Chondrocyte (in vitro differentiated cells): ENCODE measurements at places on chromosomes 5 and 9.

GRCh38 chr9:74974558-74974957 is 21.8 kb upstream of the C9orf40 start:
- H3K27me3 ChIP-seq: no peaks in the 10 kb centered on the region
- H3K4me3 ChIP-seq: no peak overlapping the region
- no peak for DNase-seq
- no peak overlapping the region for H3K27ac ChIP-seq
- H3K36me3 ChIP-seq: peaks cover 11% of the 10 kb centered on the region

- peaks cover 46% of the 10 kb centered on the region for H3K27me3 ChIP-seq
- H3K27ac ChIP-seq: no peak overlapping the region
- H3K4me3 ChIP-seq: no peak overlapping the region
- H3K4me1 ChIP-seq: no peaks in the 10 kb centered on the region
- DNase-seq: no peak
- no peaks in the 10 kb centered on the region for H3K36me3 ChIP-seq
These were observed 88.8 kb upstream of the PITX1 start for GRCh38 chr5:135122797-135123196.

DNA sequence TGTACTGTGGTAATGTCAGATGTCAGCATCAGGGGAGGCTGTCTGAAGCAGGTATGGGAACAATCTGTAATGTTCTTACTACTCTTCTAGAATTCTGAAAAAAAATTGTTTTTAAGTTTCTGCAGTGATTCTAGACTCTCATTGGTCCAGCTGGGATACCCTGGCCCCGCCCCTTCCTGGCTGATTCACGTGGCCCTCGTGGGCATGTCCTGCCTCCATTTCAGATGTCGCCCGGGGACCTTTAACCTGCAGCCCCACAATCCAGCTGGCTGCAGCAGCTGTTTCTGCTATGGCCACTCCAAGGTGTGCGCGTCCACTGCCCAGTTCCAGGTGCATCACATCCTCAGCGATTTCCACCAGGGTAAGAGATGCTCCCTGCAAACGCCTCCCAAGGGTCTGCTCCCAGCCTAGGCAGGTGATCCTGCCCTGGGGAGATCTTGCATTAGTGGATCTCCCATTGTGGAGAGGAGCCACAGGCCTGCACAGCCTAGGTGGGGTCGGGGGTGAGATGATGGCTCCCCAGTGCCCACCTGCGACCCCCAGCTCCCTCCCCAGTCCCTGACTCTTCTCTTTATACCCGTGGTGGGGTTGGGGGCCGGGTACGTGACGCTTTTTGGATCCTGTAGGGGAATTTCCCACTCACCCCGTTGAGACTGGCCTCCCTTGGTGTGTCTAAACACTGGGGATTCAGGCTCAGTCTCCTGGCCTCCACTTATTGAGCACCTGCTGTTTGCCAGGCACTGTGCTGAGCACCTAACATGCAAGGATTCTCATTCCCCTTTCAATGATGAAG is 36.5 kb downstream of the LAMC3 start:
- no peak for DNase-seq
- H3K4me1 ChIP-seq: peaks cover 5% of the 10 kb centered on the region
- no peaks in the 10 kb centered on the region for H3K27me3 ChIP-seq
- no peak overlapping the region for H3K4me3 ChIP-seq
- H3K27ac ChIP-seq: no peak overlapping the region

DNA sequence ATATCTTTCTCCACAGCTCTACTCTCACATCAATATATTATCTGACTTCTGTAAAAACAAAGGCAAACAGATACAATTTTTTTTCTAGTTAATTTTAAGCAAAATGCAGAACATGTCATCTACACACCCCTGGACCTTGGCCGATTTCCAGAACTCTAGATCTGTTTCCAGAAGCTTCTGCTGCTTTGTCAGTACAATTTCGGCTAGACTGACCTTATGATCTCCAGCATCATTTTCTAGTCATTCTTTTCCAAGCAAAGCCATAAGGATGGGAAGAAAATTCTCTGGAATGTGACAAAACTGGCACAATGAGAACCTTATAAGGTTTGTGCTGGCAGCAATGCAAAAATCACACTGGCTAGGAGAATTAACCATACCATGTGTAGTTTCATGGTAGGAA is 132.8 kb upstream of the MPDZ start:
- H3K27ac ChIP-seq: peak overlapping the region; percentile 57
- H3K4me3 ChIP-seq: no peak overlapping the region
- no peaks in the 10 kb centered on the region for H3K27me3 ChIP-seq
- peaks cover 46% of the 10 kb centered on the region for H3K4me1 ChIP-seq
- no peaks in the 10 kb centered on the region for H3K36me3 ChIP-seq

- peak within 1 kb of the TSS; percentile 35 for H3K4me3 ChIP-seq
- H3K4me1 ChIP-seq: peaks cover 2% of the 10 kb centered on the region
- no peak for DNase-seq
- H3K27ac ChIP-seq: no peak within 1 kb of the TSS
These were observed at the start of gene CKMT2 for GRCh38 chr5:81233080-81233634. Gene CKMT2 (plus strand): TSS chr5:81233322. CDS start chr5:81251133, 17,811 bp downstream.

DNA sequence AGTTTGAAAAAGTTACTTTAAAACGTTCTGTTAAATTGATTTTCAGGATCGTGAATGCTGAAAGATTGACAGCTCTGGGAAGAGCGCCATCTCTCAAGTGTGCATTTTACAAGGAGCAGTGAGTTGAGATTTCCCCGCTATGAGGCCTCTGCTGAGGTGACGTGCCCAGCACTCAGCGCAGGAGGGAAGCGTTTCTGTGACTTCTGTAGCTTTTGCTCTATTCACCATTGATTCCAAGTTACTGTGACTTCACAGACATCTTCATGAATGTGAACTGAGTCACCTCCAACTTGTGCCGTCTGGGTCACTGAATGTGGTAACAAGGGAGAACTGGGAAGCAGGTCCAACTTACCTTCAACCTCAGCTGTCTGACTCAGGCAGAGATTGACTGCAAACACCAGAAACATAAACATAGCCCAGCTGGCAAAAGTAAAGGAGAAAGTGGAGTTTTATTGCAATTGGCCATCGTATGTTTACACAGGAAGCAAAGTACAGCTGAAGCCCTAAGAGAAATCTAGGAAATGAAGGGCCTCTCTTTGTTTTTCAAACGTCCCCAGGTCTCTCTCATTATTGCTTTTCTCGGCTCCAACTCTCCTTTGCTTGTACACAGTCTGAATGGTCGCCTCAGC is 428.8 kb upstream of the CLINT1 start:
- peaks cover 46% of the 10 kb centered on the region for H3K4me1 ChIP-seq
- DNase-seq: no peak
- H3K27me3 ChIP-seq: no peaks in the 10 kb centered on the region
- no peaks in the 10 kb centered on the region for H3K36me3 ChIP-seq

DNA sequence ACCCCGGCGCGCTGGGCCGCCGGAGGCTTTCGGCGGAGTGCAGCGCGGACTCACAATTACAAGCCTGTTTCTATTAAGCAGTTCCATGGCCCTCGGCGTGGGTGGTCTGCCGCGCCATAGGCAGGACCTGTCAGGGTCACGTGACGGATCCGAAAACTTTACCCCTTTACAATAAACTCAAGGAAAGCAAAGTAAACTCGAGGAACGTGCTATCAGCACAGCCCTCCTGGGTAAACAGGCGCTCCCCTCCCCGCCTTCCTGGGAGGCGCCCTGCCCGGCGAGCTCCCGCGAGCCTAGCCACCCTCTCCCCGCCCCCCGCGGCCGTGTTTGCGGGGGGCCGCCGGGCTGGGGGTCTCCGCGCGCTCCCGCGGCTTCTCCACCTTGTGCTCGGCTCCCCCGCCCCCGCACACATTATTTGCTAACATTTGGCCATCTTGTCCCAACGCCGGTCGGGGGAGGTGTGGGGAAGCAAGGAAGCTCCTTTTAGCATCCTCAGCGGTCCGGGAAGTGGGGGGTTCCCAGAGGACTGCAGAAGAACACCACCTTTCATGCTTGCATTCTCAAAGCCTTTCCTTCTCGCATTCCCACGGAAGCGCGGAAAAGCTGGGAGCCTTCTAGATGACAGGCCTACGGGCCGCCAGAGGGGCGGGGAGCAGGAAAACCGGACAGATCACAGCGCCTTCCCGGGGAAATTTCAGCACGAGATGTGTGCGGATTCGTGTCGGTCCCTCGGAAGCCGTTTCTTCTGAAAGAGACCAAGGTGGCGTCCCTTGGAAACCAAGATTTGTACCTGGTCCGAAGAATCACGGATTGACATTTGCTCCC is at the start of gene PTCH1:
Gene PTCH1 (minus strand): TSS at position 238 of the 825 bp plus-strand sequence.
- H3K27ac ChIP-seq: peak within 1 kb of the TSS; percentile 94
- H3K4me1 ChIP-seq: peaks cover 21% of the 10 kb centered on the region
- H3K36me3 ChIP-seq: peaks cover 2% of the 10 kb centered on the region
- DNase-seq: no peak

GRCh38 chr5:170752257-170753215 is 31.0 kb upstream of the GABRP start:
- no peaks in the 10 kb centered on the region for H3K36me3 ChIP-seq
- H3K27me3 ChIP-seq: peaks cover 6% of the 10 kb centered on the region
- no peak overlapping the region for H3K27ac ChIP-seq
- peaks cover 35% of the 10 kb centered on the region for H3K4me1 ChIP-seq
- DNase-seq: no peak
- no peak overlapping the region for H3K4me3 ChIP-seq

- no peak overlapping the region for H3K27ac ChIP-seq
- no peak for DNase-seq
- peaks cover 21% of the 10 kb centered on the region for H3K4me1 ChIP-seq
- H3K27me3 ChIP-seq: no peaks in the 10 kb centered on the region
- H3K4me3 ChIP-seq: no peak overlapping the region
These were observed 109.9 kb downstream of the UGCG start for GRCh38 chr9:112006361-112007020.

DNA sequence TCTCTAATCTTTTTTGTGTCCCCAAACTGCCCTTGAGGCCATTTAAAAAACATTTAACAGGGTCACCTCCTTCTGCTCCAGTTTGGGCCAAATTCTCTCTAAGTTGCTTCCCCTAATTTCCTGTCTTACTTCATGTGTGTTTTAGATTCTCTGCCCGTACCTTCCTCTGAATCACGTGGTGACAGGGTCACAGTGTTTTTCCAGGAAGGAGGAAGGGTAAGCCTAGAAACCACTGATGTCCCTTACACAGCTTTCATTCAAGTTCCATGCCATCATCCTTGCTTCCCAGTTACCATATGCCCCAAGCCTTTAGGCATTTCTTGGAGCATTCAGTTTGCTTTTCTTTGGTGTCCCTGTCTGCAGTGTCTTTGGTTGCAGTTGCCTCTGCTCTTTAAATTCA is 42.4 kb upstream of the MACIR start:
- DNase-seq: no peak
- H3K4me3 ChIP-seq: no peak overlapping the region
- peak overlapping the region; percentile 34 for H3K27ac ChIP-seq
- no peaks in the 10 kb centered on the region for H3K27me3 ChIP-seq

GRCh38 chr9:113631137-113631765 is 167.7 kb downstream of the RGS3 start:
- no peak overlapping the region for H3K4me3 ChIP-seq
- H3K36me3 ChIP-seq: no peaks in the 10 kb centered on the region
- peaks cover 46% of the 10 kb centered on the region for H3K4me1 ChIP-seq
- peak; percentile 30 for DNase-seq
- H3K27me3 ChIP-seq: peaks cover 3% of the 10 kb centered on the region

DNA sequence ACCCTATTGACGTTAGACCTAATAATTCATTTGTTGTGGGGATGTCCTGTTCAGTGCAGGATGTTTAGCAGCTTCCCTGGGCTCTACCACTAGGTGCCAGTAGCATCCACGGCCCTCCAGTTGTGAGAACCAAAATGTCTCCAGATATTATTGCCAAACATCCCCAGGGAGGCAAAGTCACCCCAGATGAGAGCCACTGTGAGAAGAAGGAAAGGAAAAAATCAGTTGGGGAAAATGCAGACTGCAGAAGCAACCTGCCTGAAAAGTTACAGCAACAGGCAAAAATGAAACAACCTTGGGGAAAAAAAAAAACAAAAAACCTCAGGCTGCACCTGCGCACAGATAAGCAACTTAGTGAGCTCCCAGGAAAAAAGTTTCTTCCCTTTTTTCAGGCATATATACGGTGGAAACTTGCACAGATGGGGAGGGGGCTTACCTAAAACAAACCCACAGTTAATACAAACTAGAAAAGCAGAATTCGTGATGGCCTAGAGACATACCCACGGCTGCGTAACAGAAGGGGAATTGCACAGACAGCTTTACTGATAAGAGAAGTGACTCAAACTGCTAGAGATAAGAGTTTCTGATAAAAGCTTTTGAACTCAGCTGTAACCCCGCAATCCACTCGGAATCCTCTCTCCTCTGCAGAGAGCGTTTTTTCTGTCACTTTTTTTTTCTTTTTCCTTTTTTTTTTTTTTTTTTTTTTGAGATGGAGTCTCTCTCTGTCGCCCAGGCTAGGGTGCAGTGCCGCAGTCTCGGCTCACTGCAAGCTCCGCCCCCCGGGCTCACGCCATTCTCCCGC is 29.8 kb upstream of the FBP1 start:
- DNase-seq: no peak
- H3K27me3 ChIP-seq: peaks cover 6% of the 10 kb centered on the region
- H3K27ac ChIP-seq: no peak overlapping the region
- peaks cover 24% of the 10 kb centered on the region for H3K4me1 ChIP-seq
- H3K36me3 ChIP-seq: no peaks in the 10 kb centered on the region

DNA sequence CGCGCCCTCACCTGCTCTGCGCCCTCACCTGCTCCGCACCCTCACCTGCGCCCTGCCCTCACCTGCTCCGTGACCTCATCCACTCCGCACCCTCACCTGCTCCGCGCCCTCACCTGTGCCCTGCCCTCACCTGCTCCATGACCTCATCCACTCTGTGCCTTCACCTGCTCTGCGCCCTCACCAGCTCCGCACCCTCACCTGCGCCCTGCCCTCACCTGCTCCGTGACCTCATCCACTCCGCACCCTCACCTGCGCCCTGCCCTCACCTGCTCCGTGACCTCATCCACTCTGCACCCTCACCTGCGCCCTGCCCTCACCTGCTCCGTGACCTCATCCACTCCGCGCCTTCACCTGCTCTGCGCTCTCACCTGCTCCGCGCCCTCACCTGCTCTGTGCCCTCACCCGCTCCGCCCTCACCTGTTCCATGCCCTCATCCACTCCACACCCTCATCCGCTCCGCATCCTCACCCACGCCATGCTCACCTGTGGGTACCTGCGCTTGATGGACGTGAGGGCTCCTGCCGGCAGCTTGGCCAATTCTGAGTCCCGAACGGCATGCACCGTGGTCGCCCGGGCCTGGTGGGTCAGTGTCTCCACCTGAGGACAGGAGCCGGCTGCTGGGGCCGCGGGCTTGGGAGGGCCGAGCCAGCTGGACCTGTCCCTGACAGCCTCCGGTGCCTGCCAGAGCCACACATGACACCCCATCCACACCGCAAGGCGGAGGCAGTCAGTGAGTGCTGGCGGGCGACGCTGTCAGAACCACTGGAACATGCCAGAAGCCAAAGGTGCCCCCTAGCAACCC is 35.6 kb upstream of the NSMF start:
- peaks cover 7% of the 10 kb centered on the region for H3K36me3 ChIP-seq
- H3K4me1 ChIP-seq: peaks cover 3% of the 10 kb centered on the region
- no peaks in the 10 kb centered on the region for H3K27me3 ChIP-seq
- H3K27ac ChIP-seq: no peak overlapping the region
- DNase-seq: no peak
- H3K4me3 ChIP-seq: no peak overlapping the region
